Stimulated activated CD8-positive, alpha-beta memory T cell treated with anti-CD3 and anti-CD28 coated beads, Interleukin-15, amount 100 ng/mL, for 1 hour (primary cell): ENCODE measurements at places on chromosomes 6 and 20.

DNA sequence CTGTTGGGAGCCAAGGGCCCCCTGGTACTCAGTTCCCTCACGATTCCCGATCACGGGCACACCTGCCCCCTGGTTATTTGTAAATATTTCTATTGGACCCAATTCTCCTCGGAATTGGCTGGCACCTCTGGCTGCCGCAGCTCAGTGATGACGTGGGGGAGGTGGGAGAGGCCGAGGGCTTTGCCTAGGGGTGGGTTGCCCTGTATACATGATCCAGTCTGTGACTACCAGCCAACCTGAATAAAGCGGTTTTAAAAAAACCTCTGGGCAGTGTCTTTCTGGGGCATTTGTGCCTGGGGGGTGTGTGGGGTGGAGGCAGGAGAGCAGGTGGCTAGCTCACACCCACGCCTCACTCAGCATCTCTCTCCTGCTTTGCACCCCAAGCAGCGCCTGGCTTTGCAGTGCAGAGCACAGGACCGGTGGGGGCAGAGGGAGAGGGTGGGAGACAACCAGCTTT is 42.2 kb downstream of the VSTM2L start:
- DNase-seq = no peak

DNA sequence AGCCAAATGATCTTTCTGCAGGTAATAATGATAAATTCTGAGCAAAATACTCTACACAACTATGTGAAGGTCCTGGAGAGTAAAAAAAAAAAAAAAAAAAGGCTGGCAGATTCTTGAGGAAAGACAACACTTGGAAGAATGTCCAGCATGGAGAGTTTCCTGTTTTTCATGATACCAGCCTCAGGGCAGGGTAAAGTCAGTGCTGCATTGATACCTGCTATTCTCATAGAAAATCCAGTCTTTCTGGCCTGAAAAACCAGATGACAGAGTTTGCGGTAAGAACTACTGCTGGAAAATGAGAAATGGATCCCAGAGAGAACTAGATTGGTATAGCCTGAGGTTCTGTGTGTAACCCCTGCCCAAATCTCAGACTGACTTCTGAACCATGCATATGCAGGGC is 89.1 kb downstream of the AFG1L start:
- no peak for DNase-seq

DNA sequence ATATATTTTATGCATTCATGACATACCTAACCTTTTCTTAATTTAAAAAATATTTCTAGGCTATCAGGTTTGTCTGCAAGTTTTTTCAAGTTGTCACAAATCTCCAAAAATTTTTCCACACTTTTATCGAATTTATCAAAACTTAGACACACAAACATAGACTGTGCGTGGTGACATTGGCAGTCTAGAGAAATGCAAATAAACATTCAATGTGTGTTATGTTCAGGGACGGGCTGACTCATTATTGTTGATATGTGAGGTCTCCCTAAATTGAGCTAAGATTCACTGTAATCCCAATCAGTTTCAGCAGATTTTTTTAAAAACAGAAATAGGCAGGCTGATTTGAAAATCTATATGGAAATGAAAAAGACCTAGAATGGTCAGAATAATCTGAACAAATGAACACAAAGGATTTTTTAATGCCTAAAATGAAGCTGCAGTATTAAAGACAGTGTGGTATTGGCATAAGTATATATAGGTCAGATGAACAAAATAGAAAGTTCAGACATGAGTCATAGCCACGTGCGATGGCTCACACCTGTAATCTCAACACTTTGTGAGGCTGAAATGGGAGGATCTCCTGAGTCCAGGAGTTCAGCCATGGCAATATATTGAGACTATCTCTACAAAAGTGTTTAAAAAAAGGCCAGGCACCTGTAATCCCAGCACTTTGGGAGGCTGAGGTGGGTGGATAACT is 19.2 kb downstream of the BLTP3A start:
- DNase-seq = no peak

- DNase-seq = no peak
Measured at GRCh38 chr6:132304891-132305305, 96.4 kb downstream of the MOXD1 start.

- DNase-seq = no peak
Measured at GRCh38 chr6:40359808-40360207, 227.4 kb downstream of the LRFN2 start.

GRCh38 chr6:33797626-33798342 is 6.0 kb downstream of the MLN start:
- no peak for DNase-seq

GRCh38 chr20:53738945-53739798 is 145.5 kb upstream of the ZNF217 start:
- DNase-seq = no peak

DNA sequence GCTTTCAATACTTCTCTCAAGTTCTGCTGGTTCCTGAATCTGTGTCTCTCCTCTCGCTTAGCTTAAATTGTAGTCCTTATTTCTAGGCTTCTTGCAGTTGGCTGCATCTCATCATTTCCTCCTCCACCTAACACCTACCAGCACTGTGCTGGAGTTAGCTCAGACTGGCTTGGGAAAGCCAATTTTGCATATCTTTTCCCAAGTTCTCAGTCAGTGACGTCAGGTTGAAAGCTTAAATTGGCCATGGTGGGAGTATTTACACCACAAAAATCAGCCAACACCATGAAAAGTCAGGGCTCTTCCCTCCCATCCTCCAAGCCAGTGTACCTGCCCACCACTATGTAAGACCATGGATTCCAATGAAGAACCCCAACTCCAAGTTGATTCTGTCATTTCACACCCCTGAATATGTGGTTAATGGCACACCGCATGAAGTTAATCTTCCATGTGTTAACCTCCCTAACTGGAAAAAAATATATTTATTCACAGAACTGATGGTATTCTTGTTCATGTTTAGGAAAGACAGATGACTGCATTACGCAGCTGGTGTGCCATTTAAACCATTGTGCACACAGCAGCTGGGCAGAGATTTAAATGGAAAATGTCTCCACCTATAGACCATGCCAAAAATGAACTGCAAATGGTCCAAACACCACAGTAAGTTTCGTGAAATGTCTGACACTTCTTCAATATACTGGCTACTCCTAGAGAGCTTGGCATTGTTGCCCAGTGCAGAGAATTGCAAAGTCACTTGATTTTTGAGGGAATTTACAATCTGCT is 274.1 kb upstream of the MAP3K7 start:
- DNase-seq = no peak

DNA sequence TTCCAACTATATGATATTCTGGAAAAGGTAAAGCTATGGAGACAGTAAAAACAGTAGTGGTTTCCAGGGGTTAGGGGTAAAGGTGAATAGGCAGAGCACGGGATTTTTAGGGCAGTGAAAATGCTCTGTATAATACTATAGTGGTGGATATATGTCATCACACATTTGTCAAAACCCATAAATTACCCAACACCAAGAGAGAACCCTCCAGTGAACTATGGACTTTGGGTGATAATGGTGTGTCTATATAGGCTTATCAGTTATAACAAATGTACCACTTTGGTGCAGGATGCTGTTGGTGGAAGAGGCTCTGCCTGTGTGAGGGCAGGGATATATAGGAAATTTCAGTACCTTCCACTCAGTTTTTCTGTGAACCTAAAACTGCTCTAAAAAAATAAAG is 149.9 kb downstream of the GPX5 start:
- DNase-seq = no peak

- DNase-seq = peak; percentile 5
Measured at GRCh38 chr20:2206957-2207769, 88.6 kb upstream of the TGM3 start.

DNA sequence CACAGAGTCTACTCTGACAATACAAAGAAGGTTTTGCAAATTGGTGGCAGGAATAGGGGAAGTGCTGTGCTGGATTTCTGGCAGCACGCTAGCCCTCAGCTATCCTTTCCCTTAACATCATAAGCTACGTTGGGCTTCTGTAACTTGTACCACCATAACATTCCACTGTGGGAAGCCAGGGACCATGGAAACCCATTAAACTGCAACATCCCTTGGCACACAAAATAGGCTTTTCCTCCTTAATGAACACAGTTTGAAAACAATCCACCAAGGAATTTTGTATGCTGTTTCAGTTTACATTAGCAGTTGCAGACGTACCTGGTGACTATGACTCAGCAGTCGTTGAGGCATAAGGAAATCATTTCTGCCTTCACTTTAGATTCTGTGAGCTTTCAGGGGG is 203.9 kb upstream of the RAB32 start:
- DNase-seq = no peak

- DNase-seq = no peak
Measured at GRCh38 chr6:137680705-137681346, 186.2 kb upstream of the TNFAIP3 start.
